ENCODE measurements at places on chromosomes 7 and 10. TPM values are rescaled to one million over a fixed set of nuclear protein-coding genes. Genes with fewer than 3 reads are reported as not detected.
A peak's percentile ranks its signal among the peaks of the same experiment; 100 is the strongest.

DNA sequence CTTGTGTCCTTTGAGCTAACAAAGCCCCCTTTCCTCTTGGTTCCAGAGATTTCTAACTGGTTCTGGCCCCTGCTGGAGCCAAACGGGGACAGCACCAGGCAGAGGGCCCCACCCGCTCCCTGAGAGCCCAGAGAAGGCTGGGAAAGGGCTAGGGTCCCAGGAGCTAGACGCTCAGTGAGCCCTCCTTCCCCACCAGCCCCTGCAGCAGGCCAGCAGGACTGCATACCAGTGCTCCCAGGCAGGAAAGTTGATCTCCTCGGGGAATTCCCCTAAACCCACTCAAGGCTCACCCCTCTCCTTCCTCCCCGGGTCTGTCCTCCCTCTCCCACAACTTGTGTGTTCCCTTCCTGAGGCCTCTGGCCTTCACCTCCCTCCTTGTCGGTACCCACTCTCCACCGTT lies 47.7 kb downstream of the PAX2 start:
- no peak for DNase-seq

SLC18A3 gene
- under 0.01 TPM for total RNA-seq

CASP7 gene
- total RNA-seq, result 35.4 TPM

DNA sequence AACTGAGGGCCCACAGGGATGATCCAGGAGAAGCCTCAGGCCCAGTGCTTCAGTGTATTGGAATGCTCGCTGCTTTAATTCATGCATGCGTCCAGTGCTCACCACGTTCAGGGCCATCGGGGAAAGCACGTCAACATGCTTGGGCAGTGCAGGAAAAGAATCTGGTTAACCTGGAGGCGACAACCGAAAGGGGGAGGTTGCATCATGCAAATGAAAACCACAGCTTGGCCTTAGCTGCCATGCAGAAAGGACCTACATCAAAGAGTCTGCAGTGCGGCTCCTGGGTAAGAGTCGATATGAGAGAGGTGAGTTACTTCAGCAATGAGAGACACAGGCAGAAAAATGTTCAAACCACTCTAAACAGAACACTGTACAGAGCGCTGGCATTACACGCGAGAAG lies 440.1 kb downstream of the KCNMA1 start:
- DNase-seq, result no peak

- peak; percentile 85 for DNase-seq
Measured at GRCh38 chr10:119896061-119896655, 3.6 kb downstream of the SEC23IP start.

DNA sequence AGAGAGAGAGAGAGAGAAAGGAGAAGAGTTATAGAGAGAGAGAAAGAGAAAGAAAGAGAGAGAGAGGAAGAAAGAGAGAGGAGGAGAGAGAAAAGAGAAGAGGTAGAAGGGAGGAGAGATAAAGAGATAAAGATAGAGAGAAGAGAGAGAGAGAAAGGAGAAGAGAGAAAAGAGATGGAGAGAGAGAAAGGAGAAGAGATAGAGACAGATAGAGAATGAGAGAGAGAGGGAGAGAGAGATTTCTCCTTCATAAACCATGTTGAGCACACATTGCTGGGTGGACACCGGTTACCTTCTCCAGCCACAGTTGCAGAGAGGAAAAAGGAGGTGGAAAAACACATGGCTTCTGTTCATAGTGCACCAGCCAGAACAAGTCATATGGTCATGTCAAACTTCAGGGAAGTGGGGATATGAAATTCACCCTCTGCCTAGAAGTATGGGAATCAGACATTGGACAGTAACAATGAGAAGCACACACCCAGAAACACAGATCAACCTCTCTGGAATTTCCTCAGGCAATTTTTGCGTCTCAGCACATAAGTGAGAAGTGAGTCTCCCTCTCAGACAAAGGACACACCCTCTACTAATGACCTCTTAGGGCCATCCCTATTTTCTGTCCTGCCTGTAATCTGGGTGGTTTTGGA lies 172.5 kb upstream of the SVIL start:
- DNase-seq, result peak; percentile 62

DNA sequence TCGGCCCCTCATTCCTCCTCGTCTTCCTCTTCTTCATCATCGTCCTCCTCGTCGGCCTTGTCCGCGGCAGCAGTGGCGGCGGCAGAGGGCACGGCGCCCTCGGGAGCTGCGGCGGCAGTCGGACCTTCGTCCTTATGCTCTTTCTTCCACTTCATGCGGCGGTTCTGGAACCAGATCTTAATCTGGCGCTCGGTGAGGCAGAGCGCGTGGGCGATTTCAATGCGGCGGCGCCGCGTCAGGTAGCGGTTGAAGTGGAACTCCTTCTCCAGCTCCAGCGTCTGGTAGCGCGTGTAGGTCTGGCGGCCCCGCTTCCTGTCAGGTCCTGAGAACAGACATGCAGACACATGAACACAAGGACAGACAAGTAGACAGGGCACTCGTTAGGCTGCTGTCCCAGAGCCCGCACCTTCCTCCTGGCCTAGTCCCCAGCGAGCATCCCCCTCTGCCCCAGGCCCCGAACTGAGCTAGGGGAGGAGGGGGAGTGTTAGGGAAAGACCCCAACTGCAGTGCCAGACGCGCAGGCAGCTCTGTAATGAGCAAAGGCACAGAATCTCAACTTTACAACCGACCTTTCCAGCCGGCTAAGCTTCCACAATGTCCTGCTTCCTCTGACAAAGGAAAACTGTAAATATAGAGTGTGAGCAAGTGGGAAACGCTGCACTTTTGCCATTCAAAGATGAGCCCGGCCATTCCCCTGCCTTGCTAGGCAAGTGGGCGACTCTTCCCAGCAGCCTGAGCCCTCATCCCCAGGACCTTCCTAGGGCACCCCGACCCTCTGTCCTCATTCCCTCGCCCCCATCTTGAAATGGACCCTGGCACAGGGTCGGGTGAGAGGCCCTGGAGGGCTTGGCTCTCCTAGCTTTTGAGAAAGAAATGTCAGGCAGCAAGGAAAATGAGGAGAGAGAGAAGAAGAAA lies 1.3 kb downstream of the HOXA7 start:
- peak; percentile 61 for DNase-seq

DNA sequence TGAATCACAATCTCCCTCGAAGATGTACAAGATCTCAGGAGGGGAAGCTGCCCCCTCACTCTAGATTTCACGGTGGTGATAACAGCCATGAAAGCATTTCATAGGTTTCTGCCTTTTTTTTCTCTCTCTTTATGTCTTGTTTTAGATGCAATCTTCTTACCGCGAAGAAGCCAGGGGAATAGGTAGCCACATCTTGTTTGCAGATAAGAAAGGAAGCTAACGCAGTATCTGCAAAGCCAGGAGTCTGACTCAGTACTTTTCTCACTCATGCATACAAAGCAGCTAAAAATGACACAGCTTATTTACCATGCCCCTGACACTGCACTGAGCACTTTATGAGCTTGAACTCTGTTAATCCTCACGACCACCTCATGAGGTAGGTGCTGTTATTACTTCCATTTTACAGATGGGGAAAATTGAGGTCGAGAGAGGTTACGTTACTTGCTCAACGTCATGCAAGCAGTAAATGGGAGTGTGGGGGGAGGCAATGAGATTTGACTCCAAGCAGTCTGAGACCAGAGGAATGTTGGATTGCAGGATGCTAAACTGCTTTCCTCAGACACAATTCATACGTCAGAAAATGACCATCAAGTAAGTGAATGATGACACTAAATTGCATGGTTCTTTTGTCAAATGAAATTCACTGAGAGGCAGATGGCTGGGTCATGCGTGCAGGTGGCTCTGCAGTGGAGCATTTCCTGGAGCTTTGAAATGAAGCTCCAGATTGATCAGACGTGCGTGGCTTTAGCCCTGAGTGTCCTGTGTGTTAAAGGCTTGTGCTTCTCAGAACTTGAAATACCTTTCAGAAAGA lies 3.3 kb downstream of the MAP3K8 start:
- DNase-seq, result peak; percentile 77
